CD4-positive, alpha-beta T cell treated with Interleukin-15 for 4 hours (primary cell): ENCODE measurements at places on chromosomes 6 and 20.

GRCh38 chr6:27630727-27631608 is 158.1 kb upstream of the ZNF184 start:
- DNase-seq: no peak

DNA sequence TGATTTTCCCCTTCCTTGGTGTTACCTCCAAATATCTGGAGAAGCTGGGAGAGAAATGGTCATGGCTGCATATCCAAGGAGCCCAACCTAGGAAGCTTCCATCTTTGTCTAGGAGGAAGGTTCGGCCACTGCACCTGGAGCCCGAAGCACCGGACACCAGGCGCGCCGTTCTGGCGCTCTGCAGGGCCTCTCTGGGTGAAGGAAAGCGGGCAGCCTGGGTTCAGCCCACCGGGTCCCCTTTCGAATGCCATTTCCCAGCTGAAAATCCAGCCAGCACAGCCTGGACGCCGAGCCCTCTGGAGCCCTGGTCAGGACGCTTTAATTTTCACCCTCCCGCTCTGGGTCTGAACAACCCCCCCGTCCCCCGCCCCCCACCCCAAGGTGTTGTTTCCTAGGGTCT is 1.2 kb downstream of the LINC00237 start:
- no peak for DNase-seq

DNA sequence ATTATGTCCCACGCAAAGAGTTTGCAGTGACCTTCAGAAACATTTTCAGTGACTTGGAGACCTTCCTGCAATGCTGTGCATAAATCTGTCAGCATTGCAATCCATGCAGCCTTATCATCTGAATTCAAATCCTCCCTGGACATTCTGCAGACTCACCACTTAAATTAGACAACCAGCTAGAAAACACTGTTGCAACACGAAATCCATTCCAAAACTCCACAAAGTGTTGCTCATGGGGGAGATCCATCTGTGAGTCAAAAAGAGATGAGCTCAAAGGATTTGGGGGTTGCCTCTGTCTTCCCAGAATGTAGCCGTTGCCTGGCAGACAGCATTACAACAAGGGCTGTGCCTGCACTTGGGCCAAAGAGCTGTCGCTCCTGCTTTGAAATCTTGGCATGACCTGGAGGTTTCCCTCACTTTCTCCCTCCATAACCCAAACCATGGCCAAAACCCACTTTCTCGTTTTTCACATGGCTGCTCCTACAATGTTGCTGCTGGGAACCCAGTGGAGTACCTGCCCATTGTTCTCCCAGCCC is 163.5 kb upstream of the CDYL start:
- no peak for DNase-seq

DNA sequence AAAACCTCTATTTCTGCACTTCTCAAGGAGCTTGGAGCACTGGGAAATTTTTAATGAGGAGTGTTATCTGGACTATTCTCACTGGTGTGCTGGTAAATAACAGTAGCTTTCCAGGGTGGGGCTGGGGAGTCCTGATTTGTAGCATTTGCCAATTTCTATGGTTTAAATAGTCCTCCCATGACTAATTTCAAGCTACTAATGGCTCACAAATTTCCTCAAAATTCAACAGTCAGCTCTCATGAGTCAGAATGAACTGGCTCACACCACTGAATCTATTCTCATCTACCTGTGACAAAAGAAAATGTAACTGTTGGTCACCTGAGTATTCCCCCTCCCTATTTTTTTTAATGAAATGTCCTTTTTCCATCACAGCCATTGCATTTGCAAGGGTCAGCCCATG is 449.6 kb downstream of the KIF16B start:
- DNase-seq: no peak

- DNase-seq: no peak
Measured at GRCh38 chr6:133062077-133062476, 179.1 kb upstream of the EYA4 start.

DNA sequence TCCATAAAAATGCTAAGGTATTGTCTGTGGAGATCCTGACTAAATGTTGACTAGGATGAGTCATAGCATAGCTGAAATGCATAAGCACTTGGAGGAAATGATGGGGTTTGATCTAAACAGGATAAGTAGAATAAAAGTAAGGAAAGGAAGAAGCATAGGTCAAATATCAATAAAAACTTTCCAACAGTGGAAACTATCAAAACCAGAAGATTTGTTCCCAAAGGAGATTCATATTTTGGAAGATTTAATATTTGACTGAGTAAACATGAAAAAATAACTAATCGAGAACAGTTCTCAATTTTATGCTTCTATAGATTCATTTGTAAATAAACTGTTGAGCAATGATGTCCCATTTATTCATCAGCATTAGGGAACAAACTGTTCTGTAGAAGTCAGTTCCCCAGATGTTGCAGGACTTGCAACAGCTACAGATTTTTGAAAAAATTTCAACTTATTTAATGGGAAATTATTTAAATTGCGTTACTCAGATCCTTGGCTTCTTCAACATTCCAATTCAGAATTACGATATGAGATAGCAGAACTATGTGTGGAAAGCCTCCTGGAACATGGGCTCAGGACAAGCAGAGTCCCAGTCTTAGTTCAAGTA is 133.7 kb upstream of the TBX18 start:
- DNase-seq: no peak

- no peak for DNase-seq
Measured at GRCh38 chr6:163782436-163783003, 368.0 kb downstream of the QKI start.

DNA sequence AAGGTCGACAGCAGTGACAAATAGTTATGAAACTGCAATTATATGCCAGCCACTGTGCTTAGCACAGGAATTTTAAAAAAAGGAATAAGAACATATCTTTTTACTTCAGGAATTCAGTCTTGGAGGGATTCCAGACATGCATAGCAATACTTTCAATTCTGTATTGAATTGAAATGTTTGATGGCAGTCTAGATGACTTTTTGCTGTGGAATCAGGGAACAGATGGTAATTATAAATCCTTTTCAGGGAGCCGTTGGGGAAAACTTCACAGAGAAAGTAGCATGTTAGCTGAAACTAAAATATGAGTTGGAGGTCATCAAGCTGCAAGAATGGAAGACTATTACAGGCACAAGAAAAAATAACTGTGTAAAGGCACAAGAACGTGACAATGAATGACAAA is 74.8 kb downstream of the IMPG1 start:
- DNase-seq: no peak

DNA sequence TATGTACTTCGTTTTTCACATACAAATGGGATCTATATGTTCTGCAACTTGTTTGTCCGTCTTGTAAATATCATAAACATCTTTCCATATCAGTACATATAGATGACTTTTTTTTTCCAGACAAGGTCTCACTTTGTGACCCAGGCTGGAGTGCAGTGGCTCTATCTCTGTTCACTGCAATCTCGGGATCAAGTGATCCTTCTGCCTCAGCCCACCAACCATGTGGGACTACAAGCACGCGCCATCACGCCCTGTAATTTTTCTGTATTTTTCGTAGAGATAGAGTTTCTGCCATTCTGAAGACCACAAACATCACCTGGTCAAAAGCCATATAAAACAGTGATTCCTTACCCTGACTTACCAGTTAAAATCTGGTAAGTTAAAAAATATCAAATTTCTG is 37.7 kb upstream of the SYNCRIP start:
- no peak for DNase-seq

DNA sequence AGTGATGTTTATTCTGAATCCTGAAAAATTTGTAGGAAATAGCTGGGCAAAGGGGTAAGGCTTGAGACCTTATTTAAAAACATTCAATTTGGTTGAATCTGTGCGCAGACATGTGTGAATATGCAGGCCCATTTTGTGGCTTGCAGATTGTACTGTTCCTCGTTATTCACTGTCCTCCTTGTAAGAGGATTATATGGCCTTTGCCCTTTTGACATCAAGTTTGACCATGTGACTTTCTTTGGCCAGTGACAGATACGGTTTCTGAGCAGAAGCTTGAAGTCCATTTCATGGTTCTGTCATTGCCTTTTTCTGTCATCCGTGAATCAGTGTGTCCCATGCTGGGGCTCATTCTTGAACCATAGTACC is 13.4 kb downstream of the AFDN start:
- no peak for DNase-seq

GRCh38 chr20:36402708-36403107 is 96.6 kb downstream of the DLGAP4 start:
- DNase-seq: no peak

- no peak for DNase-seq
Measured at GRCh38 chr6:44040786-44041185, 86.5 kb downstream of the MRPL14 start.

GRCh38 chr6:3960754-3961361 is 111.7 kb downstream of the FAM50B start:
- DNase-seq: no peak

DNA sequence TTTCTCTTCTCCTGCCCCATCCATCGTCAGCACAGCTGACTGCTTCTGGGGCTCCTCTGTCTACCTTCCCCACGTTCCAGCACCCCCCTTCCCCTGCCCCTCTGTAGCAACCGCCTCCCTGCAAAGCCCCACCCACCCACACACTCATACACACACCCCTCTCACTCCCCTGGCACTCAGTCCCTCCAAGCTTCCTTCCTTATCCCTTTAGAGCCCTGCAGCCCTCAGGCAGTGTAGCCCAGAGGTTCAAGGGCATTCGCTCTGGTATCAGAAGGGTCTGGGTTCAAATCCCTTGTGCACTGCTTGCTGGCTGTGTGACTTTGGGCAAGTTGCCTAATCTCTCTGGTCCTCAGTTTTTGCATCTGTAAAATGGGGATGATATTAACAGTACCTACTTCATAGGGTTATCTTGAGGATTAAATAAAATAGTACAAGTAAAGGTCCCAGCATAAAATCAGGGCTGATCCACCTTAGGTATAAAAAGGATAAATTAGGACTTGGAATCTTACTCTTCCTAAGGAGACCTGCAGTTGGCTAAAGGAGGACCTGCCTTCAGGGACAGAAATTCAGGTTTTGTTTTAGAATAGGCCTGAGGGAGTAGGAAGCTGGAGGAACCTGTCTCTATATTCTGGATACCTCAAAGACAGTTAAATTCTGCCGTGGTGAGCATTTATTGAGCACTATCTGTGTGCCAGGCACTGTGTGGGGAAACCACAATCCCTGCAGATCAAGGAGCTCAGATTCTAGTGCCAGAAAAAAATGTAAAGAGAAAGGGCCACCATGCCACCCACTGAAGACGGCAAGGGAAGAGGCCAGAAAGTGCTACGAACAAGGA is 94.1 kb downstream of the SNX5 start:
- DNase-seq: no peak
